ENCODE measurements at places on chromosomes 2 and 18. TPM values are rescaled to one million over a fixed set of nuclear protein-coding genes. Genes with fewer than 3 reads are reported as not detected.

DNA sequence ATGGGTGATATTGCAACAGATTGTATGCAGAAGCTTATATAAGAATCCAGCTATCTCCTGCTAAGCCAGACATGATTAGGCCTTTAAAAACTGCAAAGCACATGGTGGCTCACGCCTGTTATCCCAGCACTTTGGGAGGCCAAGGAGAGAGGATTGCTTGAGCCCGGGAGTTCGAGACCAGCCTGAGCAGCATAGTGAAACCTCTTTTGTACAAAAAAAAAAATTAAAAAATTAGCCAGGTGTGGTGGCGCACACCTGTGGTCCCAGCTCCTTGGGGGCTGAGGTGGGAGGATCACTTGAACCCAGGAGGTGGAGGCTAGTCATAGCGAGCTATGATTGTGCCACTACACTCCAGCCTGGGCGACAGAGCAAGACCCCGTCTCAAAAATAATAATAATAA lies 204.6 kb downstream of the TNS1 start:
- H3K4me1 ChIP-seq, result no peaks in the 10 kb centered on the region
- peaks cover 2% of the 10 kb centered on the region for H3K36me3 ChIP-seq
- no peaks in the 10 kb centered on the region for H3K27me3 ChIP-seq
- H3K4me3 ChIP-seq, result no peak overlapping the region

GRCh38 chr18:74499633-74500032 lies 3.5 kb downstream of the CNDP2 start:
- H3K27me3 ChIP-seq, result no peaks in the 10 kb centered on the region
- peaks cover 28% of the 10 kb centered on the region for H3K4me1 ChIP-seq

DNA sequence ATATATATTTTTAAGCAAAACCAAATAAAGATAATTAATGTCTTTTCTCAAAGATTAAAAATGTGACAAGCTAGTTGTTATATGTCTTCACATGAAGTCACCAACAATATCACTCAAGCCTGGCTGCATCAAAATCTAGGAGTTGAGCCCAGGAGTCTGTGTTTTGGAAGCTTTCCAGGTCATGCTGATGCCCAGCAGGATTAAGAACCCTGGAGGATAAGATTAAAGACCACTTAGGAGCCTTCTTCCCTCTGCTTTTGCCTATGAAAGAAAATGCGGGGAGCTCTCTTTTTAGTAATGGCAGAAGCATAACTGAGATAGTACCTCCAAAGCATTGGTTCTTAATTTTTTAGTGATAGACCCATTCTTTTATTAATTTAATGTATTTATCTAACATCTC lies 157.4 kb downstream of the ASXL3 start:
- H3K36me3 ChIP-seq, result peaks cover 25% of the 10 kb centered on the region
- no peaks in the 10 kb centered on the region for H3K4me1 ChIP-seq
- H3K4me3 ChIP-seq, result no peak overlapping the region
- no peak overlapping the region for H3K27ac ChIP-seq
- no peaks in the 10 kb centered on the region for H3K27me3 ChIP-seq

GRCh38 chr2:198807131-198807530 lies 650.6 kb downstream of the SATB2 start:
- no peak overlapping the region for H3K4me3 ChIP-seq
- H3K27me3 ChIP-seq, result peaks cover 14% of the 10 kb centered on the region
- no peak for DNase-seq
- no peaks in the 10 kb centered on the region for H3K36me3 ChIP-seq
- H3K27ac ChIP-seq, result no peak overlapping the region

GRCh38 chr2:232483923-232484627 lies 3.6 kb downstream of the ECEL1 start:
- peaks cover 37% of the 10 kb centered on the region for H3K27me3 ChIP-seq
- H3K4me1 ChIP-seq, result peaks cover 7% of the 10 kb centered on the region
- no peak overlapping the region for H3K4me3 ChIP-seq
- H3K27ac ChIP-seq, result no peak overlapping the region
- DNase-seq, result no peak

CNDP1 gene
- not detected for total RNA-seq

GRCh38 chr2:44055664-44056063 lies 59.9 kb upstream of the LRPPRC start:
- peaks cover 5% of the 10 kb centered on the region for H3K27me3 ChIP-seq
- H3K36me3 ChIP-seq, result no peaks in the 10 kb centered on the region
- no peak for DNase-seq
- H3K27ac ChIP-seq, result no peak overlapping the region

DNA sequence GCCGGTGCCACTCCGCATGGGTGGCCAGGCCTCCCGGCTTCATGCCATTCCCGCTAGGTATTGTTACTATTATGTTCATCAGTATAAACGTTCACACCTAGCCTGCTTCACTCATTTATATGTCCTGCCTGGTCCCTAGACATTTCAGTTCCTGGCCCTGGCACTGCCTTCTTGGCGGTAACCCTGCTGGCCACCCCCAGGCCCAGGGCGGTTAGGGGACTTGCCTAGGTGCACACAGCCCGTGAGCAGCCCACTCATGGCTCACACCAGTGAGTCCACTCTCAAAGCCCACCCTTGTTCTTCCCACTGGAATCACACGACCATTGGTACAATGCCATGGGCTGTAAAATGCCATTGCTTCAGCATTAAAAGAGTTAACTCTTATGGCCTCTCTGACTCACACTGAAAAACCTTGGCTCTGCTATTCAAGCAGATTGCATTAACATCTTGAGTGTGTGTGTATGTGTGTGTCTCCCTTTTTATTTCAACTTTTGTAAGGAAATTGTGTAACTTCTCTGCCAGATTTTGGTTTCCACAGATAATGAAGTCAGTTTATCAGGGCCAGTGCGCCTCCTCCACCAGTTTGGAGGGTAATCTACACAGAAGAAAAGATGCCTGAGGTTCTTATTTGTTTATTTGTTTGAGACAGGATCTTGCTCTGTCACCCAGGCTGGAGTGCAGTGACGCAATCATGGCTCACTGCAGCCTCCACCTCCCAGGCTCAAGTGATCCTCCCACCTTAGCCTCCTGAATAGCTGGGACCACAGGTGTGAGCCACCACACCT lies 74.2 kb downstream of the RAB31 start:
- H3K27ac ChIP-seq, result peak overlapping the region; percentile 68
- H3K27me3 ChIP-seq, result no peaks in the 10 kb centered on the region
- H3K4me1 ChIP-seq, result peaks cover 12% of the 10 kb centered on the region
- no peak overlapping the region for H3K4me3 ChIP-seq
- no peak for DNase-seq

GRCh38 chr18:44730803-44731529 lies 50.3 kb downstream of the SETBP1 start:
- peaks cover 17% of the 10 kb centered on the region for H3K36me3 ChIP-seq
- peaks cover 58% of the 10 kb centered on the region for H3K4me1 ChIP-seq
- no peak overlapping the region for H3K27ac ChIP-seq
- H3K4me3 ChIP-seq, result no peak overlapping the region
- no peak for DNase-seq
- H3K27me3 ChIP-seq, result no peaks in the 10 kb centered on the region

All from osteocyte (in vitro differentiated cells).